ENCODE measurements at places on chromosomes 2 and 18.

DNA sequence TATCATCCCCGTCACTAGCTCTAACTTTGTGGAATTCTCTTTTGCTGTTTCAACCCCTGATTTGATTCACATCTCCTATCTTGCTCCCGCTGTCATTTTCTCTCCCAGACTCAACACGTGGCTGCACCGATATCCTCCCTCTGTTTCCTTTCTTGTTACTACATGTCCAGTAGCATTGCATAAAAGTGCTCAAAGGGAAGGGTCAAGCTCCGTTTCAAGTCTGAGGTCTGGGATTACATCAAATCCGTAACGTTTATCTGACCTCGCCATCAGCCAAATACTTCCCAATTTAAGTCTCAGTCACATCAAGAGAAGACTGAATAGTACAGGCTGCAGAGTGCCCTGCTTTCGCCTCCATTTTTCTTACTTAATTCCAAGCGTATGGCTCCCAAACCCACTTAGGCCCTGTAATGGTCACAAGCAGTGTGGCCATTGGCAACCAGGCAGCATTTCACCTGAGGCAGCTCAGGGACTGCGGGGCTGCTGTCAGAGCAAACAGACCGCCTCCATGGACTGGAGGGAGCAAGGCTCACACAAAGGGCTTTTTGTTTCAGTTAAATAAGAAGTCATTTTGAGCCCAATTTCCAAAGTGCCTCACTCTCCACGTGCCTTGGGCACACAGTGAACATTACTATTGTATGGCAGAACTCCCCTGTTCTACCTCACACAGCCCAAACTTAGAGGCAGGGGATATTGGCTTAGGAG lies 217.8 kb downstream of the BCL11A start:
- DNase-seq = no peak

GRCh38 chr18:77078690-77079070 lies 53.9 kb downstream of the MBP start:
- DNase-seq = peak; percentile 40

DNA sequence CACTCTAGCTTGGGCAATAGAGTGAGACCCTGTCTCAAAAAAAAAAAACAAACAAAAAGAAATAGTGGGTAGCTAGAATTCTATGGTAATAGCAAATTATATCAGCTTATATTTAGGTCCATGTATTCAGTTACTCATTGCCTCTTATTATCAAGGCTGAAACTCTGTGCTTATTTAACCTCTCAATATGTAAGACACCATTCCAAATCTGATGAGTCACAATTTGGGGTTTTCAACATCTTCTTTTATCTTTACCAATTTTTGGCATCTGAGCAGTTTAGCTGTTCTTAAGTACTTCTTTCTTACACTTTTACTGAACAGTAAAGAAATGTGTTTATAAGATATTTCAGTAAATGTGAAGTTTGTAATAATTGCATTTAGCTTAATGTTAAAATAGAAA lies 69.3 kb downstream of the TTC27 start:
- peak; percentile 67 for DNase-seq

- no peak for DNase-seq
These were observed 87.5 kb upstream of the SLC35G4 start for GRCh38 chr18:11521853-11522252.

GRCh38 chr2:190722835-190723234 lies 74.0 kb downstream of the NAB1 start:
- no peak for DNase-seq

DNA sequence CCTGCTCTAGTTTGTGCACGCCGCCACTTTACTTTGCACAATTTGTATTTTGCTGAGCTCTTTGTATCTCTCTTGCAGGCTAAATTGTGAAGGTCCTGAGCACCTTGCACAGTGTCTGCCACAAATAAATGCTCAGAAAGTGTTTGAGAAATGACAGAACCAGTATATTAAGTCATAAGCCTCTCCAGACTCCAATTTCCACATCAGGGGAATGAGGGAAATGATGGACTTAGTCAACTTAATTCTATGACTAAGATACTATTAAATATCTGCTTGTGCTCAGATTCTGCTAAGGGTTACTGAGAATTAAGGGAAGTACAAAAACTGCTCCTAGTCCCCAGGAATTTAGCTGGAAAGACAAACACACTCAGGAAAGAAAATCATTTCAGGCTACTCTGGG lies 239.1 kb upstream of the SLC14A2 start:
- no peak for DNase-seq

DNA sequence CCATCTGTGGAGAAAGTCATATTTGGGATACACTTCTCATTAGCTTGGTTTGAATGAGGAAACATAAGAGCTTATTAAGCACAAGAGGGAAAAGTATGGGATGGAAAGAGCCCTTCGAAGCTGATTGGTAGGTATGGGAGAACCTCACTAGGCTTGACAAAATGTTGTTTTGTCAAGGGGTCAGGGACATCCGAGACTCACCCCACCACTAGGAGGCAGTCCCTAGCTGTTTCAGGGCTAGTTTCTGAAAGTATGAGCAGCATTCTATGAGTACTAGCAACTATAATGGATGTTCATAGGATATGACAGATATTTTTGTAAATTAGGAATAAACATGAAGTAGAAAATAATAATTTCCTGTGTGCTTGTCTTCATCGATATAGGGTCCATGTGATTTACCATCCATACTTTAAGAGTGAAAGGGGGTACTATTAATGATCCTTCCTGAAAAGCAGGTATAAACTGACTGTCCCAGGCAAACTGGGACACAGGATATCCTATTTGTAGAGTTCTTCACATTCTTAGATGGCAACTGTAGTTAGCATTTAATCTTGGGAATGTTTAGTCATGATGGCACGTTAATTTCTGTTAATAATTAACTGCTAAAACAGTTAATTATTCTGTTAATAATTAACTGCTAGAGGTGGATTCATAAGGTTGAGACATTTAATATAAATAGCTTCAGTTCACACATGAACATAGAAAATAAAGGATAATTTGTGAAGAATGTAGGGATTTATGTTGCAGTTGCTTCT lies 28.4 kb downstream of the OTX1 start:
- peak; percentile 20 for DNase-seq

- DNase-seq = no peak
These were observed 181.8 kb downstream of the THADA start for GRCh38 chr2:43414033-43414432.

- DNase-seq = no peak
These were observed 1015.1 kb upstream of the PIK3C3 start for GRCh38 chr18:40939656-40940515.

- DNase-seq = no peak
These were observed 231.9 kb upstream of the RAB6C start for GRCh38 chr2:129747500-129748125.

- no peak for DNase-seq
These were observed 77.1 kb downstream of the MBOAT2 start for GRCh38 chr2:8926356-8926755.

GRCh38 chr2:187917535-187917934 lies 363.3 kb upstream of the TFPI start:
- DNase-seq = peak; percentile 34

GRCh38 chr2:146853741-146854444 lies 990.9 kb upstream of the ACVR2A start:
- peak; percentile 28 for DNase-seq

DNA sequence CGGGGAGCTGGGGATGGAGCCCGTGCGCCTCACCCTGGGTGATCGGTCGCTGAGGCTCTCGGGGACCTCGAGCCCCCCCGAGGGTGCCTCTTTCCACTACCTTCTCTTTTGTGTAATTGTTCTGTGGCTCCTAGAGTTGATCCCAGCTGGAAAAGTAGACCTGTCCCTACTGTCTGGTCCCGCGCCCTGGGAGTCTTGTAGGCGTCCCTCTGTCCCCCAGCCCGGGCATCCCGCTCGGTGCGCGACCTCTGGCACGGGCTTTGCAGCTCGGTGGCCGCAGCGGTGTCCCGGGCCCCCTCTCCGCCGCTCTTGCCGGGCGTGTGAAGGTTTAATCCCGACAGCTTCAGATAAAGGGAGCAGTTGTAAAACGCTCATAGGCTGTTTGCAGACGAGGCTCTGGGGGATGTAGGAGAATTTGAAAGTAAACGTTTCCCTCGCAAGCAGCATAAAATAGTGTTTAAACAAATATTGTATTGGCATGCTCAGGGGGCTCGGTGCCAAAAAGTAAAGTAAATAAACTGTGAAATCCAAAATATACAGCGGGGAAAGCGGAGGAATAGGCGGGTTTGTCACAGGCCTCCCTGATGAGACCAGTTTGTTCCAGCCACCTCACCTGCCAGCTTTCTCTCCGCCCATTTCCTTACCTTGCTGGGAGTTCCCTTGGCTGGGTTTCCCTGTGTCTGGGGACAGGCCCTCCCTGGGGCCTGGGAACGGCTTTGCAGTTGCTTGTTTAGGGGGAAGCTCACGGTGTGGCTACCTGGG lies 1.9 kb downstream of the GLI2 start:
- DNase-seq = peak; percentile 39

DNA sequence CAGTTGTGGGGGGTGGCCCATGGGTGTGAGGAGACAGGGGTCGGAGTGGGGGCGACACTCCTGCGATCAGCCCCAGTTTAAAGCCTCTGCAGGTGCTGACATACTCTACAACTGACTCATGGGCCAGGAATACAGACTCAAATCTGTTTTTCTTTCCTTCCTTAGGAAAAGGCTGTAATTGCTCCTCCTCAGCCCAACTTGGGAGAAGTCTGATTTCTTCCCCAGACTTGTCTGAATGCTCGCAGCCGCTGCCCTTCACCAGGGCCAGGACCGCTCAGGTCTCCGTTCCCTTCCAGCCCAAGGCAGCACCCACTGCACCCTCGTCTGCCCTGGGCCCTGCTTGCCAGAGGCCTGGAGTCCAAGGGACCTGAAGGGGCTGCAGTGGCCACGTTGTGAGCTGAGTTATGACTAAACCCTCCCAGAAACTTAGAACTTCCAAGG lies 41.3 kb downstream of the RHOB start:
- no peak for DNase-seq

- no peak for DNase-seq
These were observed 34.0 kb downstream of the BIN1 start for GRCh38 chr2:127072970-127073369.

DNA sequence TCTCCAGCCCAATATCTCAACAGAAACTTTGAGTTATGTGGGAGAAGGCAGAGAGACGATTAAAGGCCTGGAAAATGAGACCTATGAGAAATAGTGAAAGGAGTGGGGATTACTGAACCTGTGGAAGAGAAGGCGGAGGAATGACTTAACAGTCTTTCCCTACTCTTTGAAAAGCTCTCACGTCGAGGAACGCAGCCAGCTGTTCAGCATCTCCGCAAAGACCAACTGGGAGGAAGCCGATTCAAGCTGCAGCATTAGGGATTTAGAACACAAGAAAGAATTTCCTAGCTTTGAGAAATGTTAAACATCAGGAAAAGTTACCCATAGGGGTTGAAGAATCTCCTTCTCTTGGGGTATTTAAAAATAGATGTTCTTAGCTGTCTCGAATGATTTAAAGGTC lies 233.2 kb upstream of the PARD3B start:
- DNase-seq = no peak

DNA sequence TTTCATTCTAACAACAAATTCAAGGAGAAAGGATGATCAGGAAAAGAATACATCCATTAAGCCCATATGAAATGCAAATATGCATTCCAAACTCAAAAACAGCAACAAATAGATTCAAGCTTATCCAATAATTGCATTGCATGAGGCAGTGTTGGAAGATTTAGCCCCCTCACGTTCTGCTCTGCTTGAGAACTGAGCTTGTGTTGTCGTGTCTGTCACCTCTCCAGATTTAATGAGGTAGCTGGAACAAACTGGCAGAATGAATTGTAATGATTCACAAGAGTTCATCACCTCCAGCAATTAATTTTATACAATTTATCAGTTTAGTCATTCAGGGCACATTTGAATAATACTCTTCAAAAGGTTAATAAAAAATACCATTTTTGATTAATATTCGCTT lies 54.8 kb downstream of the AP1S3 start:
- no peak for DNase-seq

- no peak for DNase-seq
These were observed 1.2 kb downstream of the TMEM237 start for GRCh38 chr2:201642086-201642578.

- no peak for DNase-seq
These were observed 108.8 kb upstream of the SLC1A4 start for GRCh38 chr2:64880193-64880951.

GRCh38 chr2:176260689-176261088 lies 8.6 kb upstream of the MTX2 start:
- DNase-seq = no peak

- DNase-seq = peak; percentile 66
These were observed 10.5 kb upstream of the FAM124B start for GRCh38 chr2:224412141-224413015.

DNA sequence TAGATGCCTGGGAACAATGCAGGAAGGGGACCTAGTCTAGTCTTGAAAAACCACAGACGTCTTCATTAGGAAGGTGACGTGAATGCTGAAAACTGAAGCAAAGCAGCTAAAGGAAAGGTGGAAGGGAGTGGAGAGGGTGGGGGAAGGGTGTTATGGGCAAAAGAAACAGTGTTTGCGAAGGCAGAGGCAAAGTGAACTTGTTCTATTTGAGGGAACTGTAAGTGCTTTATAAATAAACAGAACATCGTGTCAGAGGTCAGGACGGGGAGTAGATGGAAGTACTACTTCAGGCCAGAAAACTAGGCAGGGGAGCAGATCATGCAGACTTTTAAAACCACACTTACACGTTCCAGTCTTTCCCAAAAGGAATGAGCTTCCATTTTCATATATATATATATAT lies 57.8 kb downstream of the FASTKD2 start:
- no peak for DNase-seq

GRCh38 chr18:21998486-21998885 lies 170.9 kb upstream of the GATA6 start:
- no peak for DNase-seq

DNA sequence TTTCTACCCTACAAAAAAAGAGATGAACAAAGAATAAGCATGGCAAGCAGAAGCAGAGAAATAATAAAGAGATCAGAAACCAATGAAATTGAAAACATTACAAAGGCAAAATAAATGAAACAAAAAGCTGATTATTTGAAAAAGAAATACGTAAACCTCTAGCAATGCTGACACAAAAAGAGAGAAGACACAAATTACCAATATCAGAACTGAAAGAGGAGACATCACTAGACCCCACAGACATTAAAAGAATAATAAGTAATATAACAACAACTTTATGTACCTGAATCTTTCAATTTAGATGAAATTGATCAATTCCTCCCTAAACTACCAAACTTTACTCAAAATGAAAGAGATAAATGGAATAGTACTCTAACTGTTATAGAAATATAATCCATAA lies 75.9 kb downstream of the TMEM163 start:
- no peak for DNase-seq

GRCh38 chr2:147288131-147288530 lies 556.7 kb upstream of the ACVR2A start:
- no peak for DNase-seq

- DNase-seq = peak; percentile 44
These were observed 66.9 kb upstream of the ITM2C start for GRCh38 chr2:230797515-230798495.
